NT2/D1 (cell line): ENCODE measurements at places on chromosomes 13 and 19.

DNA sequence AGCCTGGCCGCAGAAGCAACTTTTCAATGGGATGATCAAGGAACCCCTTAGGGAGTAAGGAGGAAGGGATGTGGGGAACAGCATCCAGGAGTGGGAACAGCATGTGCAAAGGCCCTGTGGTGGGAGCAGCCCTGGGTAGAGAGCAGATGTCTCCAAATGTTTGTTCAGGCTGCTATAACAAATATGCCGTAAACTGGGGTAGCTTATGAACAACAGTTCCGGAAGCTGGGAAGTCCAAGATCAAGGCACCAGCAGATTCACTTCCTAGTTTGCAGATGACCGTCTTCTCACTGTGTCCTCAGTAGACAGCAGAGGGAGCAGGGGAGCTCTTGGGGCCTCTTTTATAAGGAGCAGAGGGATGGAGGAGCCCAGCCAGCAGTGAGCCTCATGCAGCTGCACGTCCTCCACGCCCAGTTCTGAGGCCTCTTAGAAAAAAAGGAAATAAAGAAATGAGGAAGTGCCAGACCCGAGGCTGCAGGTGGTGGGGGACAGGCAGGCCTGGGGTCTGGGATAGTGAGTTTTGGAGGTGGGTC is 4.2 kb upstream of the LRRC25 start:
- peak; percentile 58 for DNase-seq

- no peak for DNase-seq
Measured at GRCh38 chr19:45798995-45799517, 6.4 kb upstream of the DMWD start.

DNA sequence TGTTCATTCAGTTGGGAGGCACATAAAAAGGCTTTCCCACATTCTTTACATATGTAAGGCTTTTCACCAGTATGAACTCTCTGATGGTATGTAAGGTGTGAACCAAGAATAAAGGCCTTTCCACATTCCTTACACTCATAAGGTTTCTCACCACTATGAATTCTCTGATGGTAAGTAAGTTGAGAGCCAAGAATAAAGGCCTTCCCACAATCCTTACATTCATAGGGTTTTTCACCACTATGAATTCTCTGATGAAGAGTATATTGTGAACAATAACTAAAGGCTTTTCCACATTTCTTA is 29.3 kb downstream of the ZNF571 start:
- DNase-seq = no peak

DNA sequence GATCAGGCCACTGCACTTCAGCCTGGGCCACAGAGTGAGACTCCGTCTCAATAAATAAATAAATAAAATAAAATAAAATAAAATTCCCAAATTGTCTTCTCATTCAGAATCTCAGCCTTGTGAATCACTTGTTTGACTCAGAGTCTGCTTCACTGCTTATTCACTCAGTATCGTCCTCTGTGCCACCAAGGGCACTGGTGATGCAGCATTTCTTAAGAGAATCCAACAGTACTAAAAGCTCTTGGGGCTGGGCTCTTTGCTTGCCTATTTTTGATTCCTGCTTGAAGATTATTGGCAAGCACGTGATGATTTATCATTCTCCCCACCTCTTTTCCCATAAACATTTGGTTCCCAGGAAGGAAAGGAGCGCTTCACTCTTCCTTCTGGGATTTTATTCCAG is 54.8 kb upstream of the HMGB1 start:
- DNase-seq = no peak

DNA sequence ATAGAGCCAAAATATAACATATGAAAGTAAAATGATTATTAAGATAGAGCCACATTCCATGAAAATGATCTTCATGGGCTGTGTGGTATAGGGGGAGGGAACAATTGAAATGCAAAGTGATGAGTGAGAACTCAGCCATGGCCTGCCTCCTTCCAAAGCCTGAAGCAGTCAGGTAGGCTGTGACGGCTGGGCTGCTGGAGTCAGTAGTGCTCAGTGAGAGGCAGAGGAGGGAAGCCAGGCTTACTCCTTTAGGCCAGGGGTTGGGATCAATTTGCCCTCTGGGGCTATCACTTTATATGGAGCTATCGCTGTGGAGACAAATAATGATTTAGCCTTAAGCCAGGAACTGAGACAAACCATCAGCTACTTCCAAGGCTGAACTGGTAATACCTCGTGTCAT is 654.9 kb downstream of the FGF9 start:
- DNase-seq = peak; percentile 16

DNA sequence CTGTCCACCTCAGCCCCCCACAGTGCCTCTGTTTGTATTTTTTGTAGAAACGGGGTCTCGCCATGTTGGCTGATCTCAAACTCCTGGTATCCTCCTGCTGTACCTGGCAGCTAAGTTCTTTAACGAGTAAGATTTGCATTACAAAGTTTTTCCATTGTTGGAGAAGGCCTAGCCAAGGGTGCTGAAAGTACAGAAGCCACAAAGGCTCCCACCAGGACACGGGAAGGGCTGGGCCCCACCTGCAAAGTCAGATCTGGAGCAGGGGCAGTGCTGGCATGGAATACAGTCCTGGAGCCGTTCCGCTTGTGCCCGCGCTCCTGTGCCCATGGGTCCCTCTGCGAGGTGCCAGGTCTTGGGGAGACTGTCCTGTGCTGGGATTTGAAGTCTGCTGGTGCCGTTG is 12.1 kb downstream of the FZR1 start:
- peak; percentile 38 for DNase-seq

DNA sequence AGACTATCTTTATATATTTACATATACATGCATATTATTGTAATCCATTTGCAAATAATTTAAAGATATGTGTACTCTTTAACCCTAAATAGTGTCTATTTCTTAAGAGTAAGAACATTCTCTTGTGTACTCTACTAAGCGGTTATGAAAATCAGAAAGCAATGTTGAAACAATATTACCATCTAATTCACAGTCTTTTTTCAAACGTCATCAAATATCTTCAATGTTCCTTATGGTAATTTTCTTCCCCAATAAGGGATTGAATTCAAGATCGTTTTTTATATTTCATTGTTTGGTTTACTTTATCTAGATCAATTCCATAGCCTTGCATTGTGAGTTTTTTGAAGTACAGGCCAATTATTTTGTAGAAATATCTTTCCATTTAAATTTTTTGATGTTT is 1647.4 kb upstream of the PRR20A start:
- DNase-seq = no peak

DNA sequence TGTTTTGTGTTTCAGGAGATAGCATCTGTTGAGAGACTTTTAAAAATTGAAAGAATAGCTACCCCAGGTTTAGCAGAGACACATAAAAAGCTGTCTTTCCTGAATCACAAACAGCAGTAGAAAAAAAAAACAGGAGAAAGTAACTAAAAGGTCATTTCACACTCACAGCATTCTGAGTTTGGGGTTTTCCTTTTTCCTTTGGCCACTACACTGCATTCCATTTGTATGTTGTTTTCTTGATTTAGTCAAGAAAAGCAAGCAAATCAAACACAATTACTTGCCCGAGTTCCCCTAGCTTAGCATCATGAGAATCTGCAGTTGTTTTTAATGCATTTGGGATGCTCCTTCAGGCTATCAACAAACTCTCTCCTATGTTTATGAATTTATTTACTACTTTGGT is 161.0 kb downstream of the KCTD12 start:
- no peak for DNase-seq
